Caudate nucleus (tissue), 63 donors: ENCODE measurements at places on chromosomes 1 and 21.

DNA sequence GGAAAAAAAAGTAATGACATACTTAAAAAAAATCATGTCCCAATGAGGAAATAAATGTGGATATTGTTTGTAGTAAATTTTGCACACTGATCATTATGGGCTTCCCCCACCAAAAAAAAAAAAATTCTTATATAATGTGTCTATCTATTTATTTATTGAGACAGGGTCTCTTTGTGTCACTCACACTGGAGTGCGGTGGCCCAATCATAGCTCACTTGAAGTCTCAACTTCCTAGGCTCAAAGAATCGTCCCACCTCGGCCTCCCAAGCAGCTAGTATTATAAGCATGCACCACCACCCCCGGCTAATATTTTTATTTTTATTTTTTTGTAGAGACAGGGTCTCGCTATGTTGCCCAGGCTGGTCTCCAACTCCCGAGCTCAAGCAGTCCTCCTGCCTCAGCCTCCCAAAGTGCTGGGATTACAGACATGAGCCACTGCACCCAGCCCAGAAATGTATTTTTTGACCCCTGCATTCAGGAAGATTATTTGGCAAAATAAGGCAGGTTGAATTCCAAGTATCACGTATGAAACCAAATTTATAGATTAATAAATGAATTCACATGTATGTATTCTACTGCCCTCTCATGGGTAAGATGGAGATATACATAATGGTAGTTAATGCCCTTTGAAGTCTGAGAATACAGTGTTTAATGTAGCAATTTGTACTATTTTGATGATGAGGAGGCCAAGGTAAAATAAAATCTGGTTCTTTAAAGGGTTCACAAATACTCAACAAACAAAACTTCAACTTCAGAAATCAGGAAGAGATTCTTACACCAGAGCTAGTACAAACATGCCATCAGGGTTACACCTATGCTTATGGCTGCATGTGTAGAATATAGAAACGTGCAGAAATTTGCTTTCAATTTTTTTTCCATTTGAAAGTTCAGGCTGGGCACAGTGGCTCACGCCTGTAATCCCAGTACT is 1.4 kb upstream of the DENND2C start:
- no peak for DNase-seq

- no peak for DNase-seq
These were observed 3.8 kb upstream of the RWDD3 start for GRCh38 chr1:95230256-95230655.

GRCh38 chr1:228706305-228706704 is 29.0 kb upstream of the RHOU start:
- DNase-seq, result no peak

DNA sequence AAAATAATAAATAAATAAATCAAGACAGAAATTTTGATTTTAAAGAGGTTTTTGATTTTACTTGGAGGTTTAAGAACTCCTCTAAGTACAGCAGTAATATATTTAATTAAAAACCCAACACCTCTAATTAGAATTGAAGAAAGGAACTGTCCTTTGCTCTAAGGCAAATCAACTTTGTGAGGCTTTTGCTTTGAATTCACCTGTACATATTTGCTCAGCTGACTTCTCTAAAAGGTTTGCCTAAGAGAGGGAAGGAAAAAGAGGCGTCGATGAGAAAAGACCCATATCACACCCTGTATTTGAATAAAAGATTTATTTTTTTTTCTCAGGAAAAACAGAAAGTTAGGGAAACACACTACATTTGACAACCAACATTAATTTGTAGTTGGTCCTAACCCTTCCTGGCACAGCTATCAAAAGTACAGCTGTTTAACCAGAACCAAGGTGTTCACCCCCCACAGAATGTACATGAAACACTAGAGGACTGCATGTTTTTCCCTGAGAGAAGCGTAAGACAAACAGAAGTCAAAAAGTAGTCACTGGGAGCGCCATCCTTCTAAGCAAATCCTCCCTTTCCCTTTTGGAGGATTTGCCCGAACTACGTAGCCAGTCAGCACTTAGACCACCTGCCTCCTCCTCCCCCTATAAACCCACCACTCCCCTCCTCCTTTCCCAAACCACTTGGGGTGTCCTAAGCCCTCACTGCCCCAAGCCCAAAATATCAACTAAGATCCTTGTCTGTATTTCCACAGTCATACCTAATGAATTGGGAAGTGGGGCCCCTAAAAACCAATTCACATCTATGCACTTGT is 4.9 kb downstream of the MCL1 start:
- no peak for DNase-seq

DNA sequence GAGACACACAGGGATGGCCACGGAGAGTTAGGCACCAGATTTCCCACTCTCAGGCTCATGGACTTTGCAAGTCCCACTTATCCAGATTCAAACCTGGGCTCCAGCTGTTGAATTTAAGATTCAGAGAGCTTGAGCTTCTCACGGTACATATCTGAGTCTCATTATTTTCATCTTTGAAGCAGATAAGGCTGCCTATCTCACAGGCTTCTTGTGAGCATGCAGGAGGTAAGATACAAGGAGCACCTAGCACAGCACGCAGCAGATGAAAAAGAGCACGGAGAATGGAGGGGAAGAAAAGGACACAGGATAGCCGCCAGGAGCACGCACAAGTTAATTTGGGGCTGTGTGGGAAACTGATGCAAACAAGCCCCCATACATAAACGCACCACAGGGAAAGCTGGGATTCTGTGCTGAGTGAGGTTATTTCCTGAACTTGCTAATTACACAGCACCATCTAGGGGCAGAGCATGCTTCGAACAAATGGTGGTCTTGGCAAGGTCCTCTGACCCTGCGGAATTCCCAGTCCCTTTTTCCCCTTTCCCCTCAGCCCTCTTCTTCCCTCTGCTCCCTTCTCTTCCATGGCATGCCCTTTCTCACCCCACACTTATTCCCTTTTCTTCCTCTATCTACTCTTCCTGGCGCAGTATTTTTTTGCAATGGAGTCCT is 134.7 kb upstream of the VANGL1 start:
- DNase-seq, result peak; percentile 15

GRCh38 chr1:151157067-151157531 is 650 bp downstream of the TNFAIP8L2 start:
- no peak for DNase-seq

DNA sequence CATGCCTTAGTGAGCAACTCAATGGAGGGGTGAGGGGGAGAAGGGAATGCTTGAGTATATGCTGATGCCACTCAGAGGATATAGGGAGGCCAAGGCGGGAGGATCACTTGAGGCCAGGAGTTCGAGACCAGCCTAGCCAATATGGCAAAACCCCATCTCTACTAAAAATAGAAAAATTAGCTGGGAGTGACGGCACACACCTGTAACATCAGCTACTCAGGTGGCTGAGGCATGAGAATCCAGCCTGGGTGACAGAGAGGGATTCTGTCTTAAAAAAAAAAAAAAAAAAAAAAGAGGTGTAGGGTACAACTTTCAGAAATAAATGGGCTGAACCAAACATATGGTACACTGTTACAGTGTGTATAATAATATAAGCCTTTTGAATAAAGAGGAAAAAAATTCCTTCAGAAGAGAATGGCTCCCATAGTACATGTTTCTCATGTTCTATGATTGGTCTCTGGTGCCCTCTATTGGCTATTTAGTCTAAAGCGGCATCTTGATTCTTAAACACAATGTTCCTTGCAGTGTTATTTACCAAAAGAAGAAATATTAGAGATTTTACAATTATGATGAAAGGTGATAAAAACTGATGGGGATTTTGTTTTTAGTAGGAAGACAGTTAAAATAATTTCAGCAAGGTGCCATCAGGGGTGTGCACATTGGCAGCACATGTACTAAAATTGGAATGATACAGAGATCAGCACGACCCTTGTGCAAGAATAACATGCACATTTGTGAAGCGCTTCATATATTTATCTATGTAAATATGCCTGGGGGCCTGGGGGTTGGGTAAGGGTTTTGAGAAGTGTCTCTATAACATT is 109.8 kb downstream of the PATJ start:
- DNase-seq, result no peak

GRCh38 chr1:234920136-234920842 is 208.3 kb downstream of the TOMM20 start:
- DNase-seq, result no peak
